WTC11 (cell line): ENCODE measurements at places on chromosomes 2 and 18.

DNA sequence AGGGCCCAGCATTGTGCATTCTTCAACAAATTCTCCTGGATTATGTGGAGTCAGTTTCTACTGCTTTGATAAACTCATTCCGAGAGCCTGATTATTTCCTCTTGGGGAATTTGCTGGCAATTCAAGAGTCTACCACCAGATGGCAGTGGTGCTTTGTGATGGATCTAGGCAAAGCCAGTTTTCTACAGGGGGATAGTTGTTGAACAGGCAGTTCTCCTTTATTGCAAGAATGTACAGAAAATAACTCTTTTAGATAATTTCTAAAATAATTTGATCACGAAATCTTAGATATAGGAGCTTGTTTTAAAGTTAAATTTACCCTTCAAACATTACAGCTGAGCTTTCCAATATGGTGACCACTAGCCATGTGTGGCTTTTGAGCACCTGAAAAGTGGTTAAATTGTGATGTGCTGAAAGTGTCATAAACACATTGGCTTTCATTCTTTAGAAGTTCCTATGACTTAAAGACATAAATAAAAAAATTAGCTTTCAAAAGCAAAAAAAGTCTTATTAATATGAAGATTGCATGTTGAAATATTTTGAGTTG lies 66.7 kb upstream of the HAAO start:
- peak; percentile 81 for DNase-seq

GRCh38 chr2:15965564-15966019 lies 25.2 kb downstream of the MYCN start:
- no peak for DNase-seq

- no peak for DNase-seq
Observed at GRCh38 chr2:229407170-229407569, 136.1 kb upstream of the PID1 start.

- DNase-seq = no peak
Observed at GRCh38 chr18:35508746-35509338, 11.1 kb upstream of the INO80C start.

DNA sequence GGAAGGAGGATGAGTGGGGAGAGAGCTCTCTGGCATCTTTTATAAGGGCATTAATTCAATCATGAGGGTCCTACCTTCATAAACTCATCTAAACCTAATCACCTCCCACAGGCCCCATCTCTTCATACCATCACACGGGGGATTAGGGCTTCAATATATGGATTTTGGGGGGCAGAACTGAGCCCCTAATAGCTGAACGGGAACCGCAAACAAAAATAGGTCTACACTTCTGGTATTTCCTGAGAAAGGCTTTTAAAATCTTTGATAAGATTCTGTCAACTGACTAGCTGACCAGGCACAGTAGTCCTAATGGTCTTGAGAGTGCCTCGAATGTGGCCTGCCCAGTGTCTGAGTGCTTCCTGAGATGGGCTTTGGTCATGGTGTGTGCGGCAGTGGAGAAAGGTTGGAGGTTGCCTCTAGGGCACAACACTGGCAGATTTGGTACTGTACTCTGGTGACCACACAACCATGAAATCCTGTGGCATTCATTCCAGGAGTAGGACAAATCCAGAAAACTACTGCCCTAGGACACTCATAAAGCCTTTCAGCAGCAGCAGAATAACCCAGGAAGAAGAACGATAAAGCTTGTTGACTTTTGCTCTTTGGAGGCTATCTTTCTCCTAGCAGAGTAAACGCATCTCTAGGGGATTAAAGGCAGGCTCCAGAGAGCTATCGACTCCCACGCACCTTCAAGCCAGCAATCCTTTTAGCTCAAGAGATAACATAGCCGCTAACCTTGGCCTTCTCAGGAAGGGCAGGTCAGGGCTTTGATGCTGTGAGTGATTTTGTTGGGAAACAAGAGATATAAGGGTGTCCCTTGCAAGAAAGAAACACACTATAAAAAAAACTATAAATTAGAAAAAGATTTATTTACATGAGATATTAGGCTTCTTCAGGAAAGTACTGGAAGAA lies 12.3 kb upstream of the APOB start:
- DNase-seq = no peak
